Fibroblast of upper back skin (primary cell): ENCODE measurements at places on chromosomes 4 and X.

- peak; percentile 44 for DNase-seq
Observed at GRCh38 chrX:15468036-15468435, 25.1 kb downstream of the PIR start.

DNA sequence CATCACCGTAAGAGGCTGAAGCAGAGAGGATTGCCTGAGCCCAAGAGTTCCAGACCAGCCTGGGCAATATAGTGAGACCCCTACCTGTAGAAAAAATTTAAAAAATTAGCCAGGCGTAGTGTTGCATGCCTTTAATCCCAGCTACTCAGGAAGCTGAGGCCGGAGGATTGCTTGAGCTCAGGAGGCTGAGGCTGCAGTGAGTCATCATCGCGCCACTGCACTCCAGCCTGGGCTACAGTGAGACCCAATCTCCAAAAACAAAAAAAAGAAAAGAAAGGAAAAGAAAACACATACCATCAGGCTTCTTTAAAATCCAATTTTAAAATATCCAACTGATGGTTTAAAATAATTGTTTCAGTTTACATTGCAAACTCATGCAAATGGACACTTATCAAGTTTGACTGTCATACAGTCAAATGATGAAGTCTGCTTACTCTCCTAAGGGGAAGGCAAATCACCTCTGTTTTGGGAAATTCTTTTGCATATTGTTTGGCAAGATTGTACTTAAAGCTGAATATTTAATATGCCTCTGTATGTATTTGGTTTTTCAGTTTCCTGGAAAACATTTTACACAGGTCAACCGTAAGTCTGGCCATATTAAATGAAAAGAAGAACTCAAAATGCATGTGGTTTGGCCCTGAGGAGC is 23.7 kb upstream of the TENM3 start:
- peak; percentile 43 for DNase-seq

DNA sequence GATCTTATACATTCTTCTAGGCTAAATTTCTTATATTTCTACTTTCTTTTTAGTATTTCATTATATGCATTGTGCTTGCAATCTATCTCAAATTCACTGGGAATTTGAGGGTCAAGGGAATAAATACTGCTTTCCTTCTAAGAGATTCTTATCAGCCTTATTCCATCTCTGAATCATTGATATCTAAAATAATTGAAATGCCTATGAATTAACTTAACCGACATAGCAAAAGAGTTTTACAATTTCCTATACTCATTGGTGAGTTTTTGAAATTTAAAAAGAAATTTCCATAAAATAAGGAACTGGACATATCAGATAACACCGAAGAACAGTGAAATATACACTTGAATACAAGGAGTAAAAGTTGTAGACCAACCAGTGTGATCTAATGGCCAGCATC is 373.7 kb downstream of the NAF1 start:
- no peak for DNase-seq

- no peak for DNase-seq
Observed at GRCh38 chr4:3879681-3880614, 113.8 kb downstream of the ADRA2C start.

DNA sequence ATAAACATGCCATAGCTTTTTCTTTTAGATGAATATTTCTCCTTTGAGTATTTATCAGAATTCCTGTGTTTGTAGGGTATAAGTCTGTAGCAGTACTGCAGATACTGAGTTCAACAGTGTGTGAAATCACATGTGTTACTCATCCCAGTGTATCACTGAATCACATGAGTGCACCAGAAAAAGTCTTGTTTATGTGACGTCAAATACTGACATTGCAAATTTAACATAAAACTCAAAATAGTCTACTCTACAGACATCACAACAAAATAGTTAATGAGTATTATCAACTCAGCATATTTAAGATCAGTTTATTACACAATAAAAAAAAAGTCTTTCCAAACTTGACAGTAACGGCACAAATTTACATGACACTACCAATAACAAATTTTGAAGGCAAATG is 221.3 kb downstream of the DCTD start:
- no peak for DNase-seq

DNA sequence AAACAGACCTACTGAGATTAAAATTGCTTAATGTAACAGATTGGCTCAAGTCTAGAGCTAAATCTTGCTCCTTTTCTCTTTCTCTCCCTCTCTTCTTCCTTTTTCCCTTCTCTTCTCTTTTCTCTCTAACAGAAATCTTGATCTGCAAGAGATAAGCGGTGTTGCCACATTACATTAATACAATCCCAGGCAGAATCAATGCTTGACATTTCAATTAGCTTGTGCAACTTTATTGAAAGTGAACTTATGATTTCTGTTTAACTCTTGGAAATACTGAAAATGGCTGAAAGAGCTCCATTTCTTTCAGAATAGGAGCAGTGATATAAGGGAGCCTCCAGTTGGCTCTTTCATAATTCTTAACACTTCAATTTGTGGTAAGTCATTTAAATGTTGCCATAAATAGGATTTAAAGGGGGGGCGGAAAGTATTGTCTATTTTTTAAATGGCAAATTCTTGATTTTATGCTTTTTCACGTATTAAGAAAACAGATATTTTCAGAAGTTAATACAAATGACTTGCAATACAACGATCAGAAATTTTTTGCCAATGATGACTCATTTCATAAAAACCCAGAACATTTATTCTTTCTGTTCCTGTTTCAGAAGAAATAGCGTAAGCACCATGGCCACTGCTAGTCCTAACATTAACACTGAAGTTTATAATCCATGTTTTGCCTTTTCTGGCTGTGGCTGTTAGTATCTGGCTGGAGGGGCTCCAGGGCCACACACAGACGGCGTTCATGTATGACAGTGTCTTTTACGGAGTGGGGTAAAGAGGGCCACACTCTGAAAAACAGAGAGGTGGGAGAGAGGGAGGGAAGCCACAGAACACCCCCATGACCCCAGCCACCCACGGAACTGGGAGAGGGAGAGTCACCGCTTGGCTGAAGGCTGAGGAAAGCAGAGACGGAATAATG is 115.7 kb upstream of the FAT1 start:
- peak; percentile 75 for DNase-seq

GRCh38 chr4:111847296-111848008 is 297.8 kb upstream of the FAM241A start:
- DNase-seq, result no peak

GRCh38 chr4:123622572-123622971 is 226.0 kb downstream of the SPRY1 start:
- DNase-seq, result no peak

DNA sequence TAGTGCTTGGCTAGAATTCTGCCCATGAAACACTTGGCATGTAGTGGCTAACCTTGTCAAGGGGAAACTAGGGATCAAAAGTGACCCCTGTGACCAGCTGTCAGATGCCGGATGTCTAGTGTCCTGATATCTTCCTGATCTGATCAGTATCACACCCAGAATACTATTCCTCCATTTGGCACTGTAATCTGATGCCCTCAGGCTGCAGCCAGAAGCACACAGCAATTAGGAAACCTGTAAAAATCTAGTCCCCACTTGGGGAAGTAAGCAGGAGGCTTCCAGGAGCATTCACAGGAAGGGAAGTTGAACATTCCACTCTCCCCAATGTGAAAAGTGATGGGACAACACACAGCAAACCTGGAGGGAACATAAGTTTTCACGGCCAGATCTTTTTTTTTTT is 125.1 kb downstream of the HS6ST2 start:
- DNase-seq, result no peak

DNA sequence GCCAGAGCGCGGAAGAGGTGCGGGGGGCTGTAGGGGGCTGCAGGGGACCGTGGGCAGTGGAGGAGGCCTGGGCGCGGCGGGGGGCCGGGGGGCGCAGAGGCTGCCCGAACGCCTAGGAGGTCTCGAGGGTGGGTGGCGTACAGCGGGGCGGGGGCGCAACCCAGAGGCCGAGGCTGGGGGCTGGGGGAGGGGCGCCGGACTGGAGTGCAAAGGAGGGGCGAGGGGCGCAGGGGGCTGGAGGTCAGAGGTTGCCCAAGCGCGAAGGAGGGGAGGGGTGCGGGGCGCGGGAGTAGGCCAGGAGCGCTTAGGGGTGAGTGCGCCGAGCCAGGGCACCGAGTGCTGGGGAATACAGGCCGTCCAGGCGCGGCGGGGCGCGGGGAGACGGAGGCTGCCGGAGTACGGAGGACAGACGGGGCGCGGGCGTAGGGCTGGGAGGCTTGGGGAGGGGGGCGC is 255 bp downstream of the GYG2 start:
- no peak for DNase-seq

DNA sequence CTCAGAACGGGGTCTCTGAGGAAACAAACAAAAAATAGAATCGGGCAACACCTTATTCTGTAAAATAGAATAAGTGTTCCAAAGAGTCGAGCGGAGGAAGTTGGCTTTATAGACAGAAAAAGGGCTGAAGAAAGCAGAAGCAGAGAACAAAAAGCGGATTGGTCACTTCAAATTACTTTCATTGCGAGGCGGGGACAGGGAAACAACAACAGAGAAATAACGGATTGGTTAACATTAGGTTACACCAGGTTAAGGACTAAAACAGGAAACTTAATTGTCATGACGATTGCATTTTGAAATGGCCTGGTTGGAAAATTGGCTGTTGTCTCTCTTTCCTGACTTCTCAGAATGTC is 433 bp upstream of the COQ2 start:
- peak; percentile 32 for DNase-seq

GRCh38 chr4:151678048-151678872 is 82.5 kb downstream of the GATB start:
- no peak for DNase-seq

DNA sequence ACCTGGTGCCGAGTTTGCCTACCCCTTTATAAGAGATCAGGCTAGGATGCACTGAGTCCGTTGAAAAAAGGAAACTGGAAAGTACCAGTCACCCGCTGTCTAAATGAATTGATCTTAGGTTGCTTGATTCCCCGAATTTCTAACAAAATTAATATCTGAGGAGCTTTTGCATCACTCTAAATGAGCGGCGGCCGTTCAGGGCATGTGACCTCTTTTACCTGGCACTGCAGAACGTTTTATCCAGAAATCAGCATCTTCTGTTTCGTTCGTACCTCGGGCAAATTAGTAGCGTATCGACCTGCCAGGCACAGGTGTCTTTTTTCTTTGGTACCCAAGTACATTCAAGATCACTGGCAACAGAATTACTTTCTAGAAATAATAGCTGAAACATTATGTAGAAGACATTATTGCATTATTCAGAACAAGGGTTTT is 876 bp downstream of the KLHL2 start:
- no peak for DNase-seq

DNA sequence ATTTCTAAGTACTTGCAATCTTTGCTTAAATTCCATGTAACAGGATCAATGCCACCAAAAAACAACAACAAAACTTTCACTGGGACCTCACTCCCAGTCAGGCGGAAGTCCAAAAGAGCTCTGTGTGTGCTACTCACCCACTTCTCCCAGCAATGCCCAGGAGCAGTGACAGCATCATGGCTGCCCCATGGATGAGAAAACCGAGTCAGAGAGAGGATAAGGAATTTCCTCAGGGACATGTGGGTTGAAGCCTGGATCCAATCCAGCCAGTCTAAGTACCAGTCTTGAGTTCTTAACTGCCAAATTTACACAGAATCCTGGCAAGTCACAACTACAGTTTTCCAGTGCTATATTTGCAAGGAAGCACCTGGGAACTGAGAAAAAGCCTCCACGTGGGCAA is 64.5 kb downstream of the STX18 start:
- no peak for DNase-seq

- peak; percentile 5 for DNase-seq
Observed at GRCh38 chr4:78166622-78167021, 109.5 kb downstream of the FRAS1 start.

DNA sequence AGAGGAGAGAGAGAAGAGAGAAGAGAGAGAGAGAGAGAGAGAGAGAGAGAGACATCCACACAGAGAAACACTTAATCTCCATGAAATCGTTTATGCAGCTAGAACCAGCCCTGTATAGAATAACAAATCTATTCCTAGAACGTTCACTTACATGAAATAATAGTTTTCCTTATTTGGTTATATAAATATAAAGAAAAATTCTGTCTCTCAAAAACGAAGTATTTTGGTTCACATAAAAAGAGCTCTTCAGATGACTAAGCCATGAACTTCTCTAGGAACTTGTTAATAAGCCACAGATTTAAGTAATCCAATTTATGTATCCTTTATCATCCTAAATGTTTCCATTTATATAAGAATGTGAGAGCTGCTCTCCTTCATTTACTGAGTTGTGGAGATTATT is 1315.1 kb upstream of the PCDH7 start:
- peak; percentile 55 for DNase-seq

DNA sequence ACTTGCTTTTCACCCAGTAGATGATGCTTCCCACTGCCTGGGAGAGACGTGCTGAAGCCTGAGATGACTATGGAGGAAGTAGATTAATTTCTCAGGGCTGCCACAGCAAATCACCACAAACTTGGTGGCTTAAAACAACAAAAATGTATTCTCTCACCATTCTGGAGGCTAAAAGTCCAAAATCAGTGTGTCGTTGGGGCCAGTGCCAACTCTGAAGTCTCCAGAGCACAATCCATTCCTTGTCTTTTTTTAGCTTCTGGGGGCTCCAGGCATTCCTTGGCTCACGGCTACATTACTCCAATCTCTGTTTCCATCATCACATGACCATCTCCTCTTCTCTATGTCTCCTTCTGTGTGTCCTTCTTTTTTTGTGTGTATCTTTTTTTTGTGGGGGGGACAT is 105.8 kb upstream of the C1QTNF7 start:
- DNase-seq, result peak; percentile 43

- peak; percentile 44 for DNase-seq
Observed at GRCh38 chrX:115560211-115560977, 580 bp upstream of the PLS3 start.

GRCh38 chrX:8848911-8849310 is 47.7 kb upstream of the FAM9A start:
- peak; percentile 60 for DNase-seq

- DNase-seq, result no peak
Observed at GRCh38 chr4:123824524-123824923, 427.9 kb downstream of the SPRY1 start.

DNA sequence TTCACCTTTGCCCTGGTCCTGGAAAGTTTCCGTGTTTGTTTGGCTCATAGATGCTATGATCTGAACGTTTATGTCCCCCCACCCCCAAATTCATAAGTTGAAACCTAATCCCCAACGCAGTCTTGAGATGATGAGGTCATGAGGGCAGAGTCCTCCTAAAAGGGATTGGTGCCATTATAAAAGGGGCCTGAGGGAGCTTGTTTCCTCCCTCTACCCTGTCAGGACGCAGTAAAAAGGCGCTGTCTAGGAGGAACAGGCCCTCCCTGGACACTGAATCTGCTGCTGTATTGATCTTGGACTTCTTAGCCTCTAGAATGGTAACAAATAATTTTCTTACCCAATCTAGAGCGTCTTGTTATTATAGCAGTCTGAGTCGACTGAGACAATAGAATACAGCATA is 2190.6 kb upstream of the TENM3 start:
- no peak for DNase-seq

- DNase-seq, result no peak
Observed at GRCh38 chrX:100494646-100495370, 84.7 kb upstream of the PCDH19 start.

DNA sequence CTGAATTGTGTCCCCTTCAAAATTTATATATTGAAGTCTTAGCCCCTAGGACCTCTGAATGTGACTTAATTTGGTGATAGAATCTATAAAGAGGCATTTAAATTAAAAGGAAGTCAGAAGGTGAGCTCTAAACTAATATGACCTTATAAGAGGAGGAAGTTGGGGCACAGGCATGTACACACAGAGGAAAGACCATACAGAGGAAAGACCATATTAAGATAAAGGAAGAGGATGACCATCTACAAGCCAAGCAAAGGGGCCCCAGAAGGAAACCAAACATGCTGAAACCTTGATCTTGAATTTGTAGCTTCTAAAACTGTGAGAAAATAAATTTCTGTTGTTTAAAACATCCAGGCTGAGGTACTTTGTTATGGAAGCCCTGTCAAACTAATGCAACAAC is 26.9 kb upstream of the CYBB start:
- no peak for DNase-seq
